HuH-7 (cell line): ENCODE measurements at places on chromosomes 2 and 18.

DNA sequence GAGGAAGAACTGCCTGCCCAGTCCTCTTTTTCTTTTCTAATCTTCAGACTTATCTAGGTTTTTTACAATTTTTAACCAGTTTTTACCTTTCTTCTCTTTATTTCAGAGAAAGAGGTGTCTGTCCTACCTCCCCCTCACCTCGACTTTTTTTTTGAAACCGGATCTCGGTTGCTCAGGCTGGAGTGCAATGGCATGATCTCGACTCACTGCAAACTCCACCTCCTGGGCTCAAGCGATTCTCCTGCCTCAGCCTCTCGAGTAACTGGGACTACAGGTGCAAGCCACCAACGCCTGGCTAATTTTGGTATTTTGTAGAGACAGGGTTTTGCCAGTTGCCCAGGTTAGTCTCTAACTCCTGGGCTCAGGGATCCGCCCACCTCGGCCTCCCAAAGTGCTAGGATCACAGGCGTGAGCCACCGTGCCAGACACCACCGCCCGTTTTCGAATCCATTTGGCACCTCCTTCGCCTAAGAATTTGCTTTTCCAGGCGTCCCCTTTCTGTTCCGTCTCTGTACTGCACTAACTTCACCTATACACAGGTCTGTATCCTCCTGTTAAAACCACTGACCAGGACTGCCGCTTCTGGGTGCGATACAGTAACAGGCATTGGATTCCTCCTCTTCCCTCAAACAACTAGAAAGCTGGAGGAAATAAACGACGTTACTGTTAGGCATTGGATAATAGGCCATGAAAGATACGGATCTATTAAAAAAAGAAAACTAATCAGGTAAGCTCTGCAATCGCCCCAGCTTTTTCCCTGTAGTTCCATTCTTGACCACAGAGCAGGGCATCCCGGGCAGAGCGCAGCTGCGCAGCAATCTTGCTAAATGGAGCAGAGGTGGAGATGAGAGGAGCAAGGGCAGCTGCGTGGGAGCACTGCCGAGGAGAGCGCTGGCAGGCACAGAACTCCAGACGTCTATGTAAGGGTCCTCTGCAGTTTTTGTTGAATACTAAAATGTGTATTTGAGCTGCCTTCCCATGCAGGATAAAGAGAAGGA, 69.9 kb downstream of the ZC3H6 start:
- no peak for DNase-seq

- peak; percentile 94 for DNase-seq
Observed at GRCh38 chr2:231687133-231687852, 21.0 kb upstream of the PTMA start.

DNA sequence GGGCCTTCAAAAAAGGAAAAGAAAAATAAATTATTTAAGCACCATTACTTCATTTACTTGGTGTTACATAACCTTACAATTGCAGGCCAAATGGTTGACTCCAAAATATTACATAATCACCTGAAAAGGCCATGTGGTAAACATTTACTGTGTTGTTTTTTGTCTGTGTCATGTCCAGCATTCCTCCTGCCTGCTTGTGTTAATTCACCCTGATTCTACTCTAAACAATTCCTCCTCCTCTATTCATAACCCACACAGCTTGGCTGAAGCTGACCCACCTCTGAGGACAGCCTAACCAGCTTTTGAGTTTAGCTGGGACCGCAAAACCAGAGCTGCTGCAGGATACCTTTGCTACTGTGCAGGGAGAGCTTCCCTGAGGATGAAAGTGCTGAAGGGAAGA, 35.4 kb downstream of the TMX3 start:
- DNase-seq: no peak

DNA sequence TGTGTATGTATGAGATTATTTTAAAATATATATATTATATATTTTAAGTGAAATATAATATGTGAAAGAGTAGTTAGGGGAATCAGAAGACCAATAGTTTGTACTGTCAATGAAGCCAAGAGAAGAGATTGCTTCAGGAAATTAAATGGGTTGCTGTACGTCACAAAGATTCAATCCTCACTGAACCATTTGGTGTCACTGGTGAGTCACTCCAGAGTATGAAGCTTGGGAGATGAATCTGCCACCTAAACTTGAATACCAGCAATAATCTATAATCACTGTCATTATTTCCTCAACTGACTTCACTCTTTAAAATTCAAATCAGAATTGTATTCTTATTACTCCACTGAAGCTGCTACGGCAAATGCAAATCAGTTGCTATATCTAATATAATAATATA, 41.9 kb upstream of the SCN9A start:
- DNase-seq: peak; percentile 20

GRCh38 chr2:199431746-199432213, 26.0 kb downstream of the SATB2 start:
- DNase-seq: no peak

- no peak for DNase-seq
Observed at GRCh38 chr2:136175868-136176267, 57.9 kb upstream of the CXCR4 start.
